ENCODE measurements at places on chromosomes 3 and 15. TPM values are rescaled to one million over a fixed set of nuclear protein-coding genes. Genes with fewer than 3 reads are reported as not detected.

DNA sequence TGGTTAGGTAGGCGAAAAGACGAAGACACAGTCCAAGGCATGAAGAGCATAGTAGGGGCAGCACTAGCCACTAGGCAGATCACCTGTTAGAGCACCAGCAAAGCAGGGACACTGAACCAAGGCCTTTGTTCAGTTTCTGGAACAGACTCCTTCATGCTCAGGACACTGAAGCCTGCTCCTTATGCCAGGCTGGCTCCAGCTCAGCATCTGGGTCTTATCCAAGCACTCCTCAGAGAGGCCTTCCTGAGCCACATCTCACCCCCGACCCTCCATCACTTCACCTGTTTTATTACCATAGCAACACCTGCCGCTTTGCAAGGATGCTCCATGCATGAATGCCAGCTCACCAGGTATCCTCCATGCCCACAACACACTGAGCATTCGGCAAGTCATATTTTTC is 206.3 kb upstream of the CHRNA7 start:
- no peak for DNase-seq
- H3K36me3 ChIP-seq, result no peaks in the 10 kb centered on the region
- H3K27me3 ChIP-seq, result no peaks in the 10 kb centered on the region
- H3K4me1 ChIP-seq, result no peaks in the 10 kb centered on the region

- DNase-seq, result no peak
- H3K27me3 ChIP-seq, result no peaks in the 10 kb centered on the region
- H3K27ac ChIP-seq, result no peak overlapping the region
- H3K4me3 ChIP-seq, result no peak overlapping the region
These were observed 11.6 kb upstream of the CLDN18 start for GRCh38 chr3:137998121-137999042.

GRCh38 chr3:144458283-144458682 is 486.7 kb downstream of the DIPK2A start:
- H3K36me3 ChIP-seq, result no peaks in the 10 kb centered on the region
- no peak overlapping the region for H3K4me3 ChIP-seq
- no peak overlapping the region for H3K27ac ChIP-seq
- H3K27me3 ChIP-seq, result no peaks in the 10 kb centered on the region
- no peak for DNase-seq

DNA sequence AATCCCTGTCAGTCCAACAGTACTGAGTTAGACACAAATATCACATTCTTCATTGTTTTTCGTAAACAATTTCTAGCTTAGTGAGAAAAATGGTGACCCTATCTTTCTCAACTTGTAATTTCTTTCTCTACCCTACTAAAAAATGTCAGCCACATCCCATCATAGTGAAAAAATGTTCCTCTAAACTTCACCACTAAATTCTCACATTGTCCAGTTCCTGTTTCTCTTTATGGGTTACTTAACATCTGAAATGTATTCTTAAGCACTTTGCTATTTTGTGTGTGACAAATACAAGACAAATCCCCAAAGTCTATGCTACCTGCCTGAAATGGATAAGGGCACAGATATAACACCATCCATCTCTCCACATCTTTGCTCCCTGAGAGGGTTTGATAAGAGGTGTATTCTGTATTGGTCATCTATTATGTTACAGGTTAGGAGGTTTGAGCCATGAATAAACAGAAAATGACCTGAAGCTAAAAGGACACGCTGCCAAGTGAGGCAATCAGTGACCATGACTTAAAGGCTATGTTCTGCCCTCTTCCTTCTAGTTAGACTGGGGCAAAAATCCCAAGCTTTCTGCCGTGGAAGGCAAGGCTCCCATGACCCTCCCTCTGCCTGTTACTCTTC is 118.2 kb downstream of the GADL1 start:
- no peak for DNase-seq
- H3K4me3 ChIP-seq, result no peak overlapping the region
- H3K36me3 ChIP-seq, result no peaks in the 10 kb centered on the region
- no peak overlapping the region for H3K27ac ChIP-seq
- H3K4me1 ChIP-seq, result no peaks in the 10 kb centered on the region

- DNase-seq, result peak; percentile 99
- peak within 1 kb of the TSS; percentile 100 for H3K4me3 ChIP-seq
- peaks cover 26% of the 10 kb centered on the region for H3K36me3 ChIP-seq
- H3K4me1 ChIP-seq, result peaks cover 11% of the 10 kb centered on the region
- H3K27me3 ChIP-seq, result no peaks in the 10 kb centered on the region
These were observed at the start of gene ZBTB11 for GRCh38 chr3:101676765-101677435. Gene ZBTB11, minus strand, starts transcription at chr3:101677132. Its CDS starts 218 bp downstream, at chr3:101676914.

GRCh38 chr3:133459400-133459799 is 59.5 kb downstream of the BFSP2 start:
- H3K27me3 ChIP-seq, result no peaks in the 10 kb centered on the region
- H3K27ac ChIP-seq, result no peak overlapping the region
- H3K4me1 ChIP-seq, result no peaks in the 10 kb centered on the region

GRCh38 chr3:63961891-63962290 is 49.7 kb upstream of the SCAANT1 start:
- H3K36me3 ChIP-seq, result no peaks in the 10 kb centered on the region
- no peak overlapping the region for H3K4me3 ChIP-seq
- H3K27me3 ChIP-seq, result no peaks in the 10 kb centered on the region
- H3K27ac ChIP-seq, result no peak overlapping the region

- H3K36me3 ChIP-seq, result no peaks in the 10 kb centered on the region
- no peak overlapping the region for H3K4me3 ChIP-seq
- H3K27me3 ChIP-seq, result no peaks in the 10 kb centered on the region
- no peak for DNase-seq
- H3K4me1 ChIP-seq, result peaks cover 15% of the 10 kb centered on the region
- no peak overlapping the region for H3K27ac ChIP-seq
These were observed 6.7 kb downstream of the CA12 start for GRCh38 chr15:63374686-63375520.

GRCh38 chr15:52559022-52559421 is 9.8 kb downstream of the ARPP19 start:
- H3K4me3 ChIP-seq, result no peak overlapping the region
- H3K27me3 ChIP-seq, result no peaks in the 10 kb centered on the region
- no peak overlapping the region for H3K27ac ChIP-seq

GRCh38 chr15:41996376-41996775 is 24.0 kb upstream of the EHD4 start:
- DNase-seq, result no peak
- no peaks in the 10 kb centered on the region for H3K36me3 ChIP-seq
- H3K27ac ChIP-seq, result no peak overlapping the region
- no peaks in the 10 kb centered on the region for H3K4me1 ChIP-seq

GRCh38 chr15:62875626-62876021 is 166.9 kb upstream of the TPM1 start:
- H3K36me3 ChIP-seq, result no peaks in the 10 kb centered on the region
- no peaks in the 10 kb centered on the region for H3K27me3 ChIP-seq
- no peak for DNase-seq
- no peak overlapping the region for H3K4me3 ChIP-seq
- no peak overlapping the region for H3K27ac ChIP-seq

DNA sequence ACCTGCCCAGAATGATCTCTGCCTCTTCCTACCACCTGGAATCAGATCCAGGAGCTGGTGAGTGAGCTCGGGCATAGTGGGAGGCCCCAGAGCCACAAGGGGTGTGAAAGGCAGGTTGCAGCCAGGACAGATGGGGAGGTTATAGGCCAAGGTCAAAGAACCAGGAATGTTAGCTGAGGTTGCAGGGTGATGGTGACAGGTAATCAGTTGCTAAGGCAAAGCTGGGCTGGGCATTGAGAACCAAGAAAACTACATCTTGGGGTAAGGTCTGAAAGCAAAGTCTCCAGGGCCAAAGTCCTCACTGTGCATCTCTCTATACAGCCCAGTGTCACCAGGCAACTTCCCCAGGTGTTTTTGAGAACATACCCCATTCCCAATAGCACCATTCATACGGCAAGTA is 38.4 kb upstream of the SLC6A11 start:
- no peaks in the 10 kb centered on the region for H3K36me3 ChIP-seq
- no peak overlapping the region for H3K4me3 ChIP-seq
- no peaks in the 10 kb centered on the region for H3K27me3 ChIP-seq
- no peak for DNase-seq
- no peaks in the 10 kb centered on the region for H3K4me1 ChIP-seq

DNA sequence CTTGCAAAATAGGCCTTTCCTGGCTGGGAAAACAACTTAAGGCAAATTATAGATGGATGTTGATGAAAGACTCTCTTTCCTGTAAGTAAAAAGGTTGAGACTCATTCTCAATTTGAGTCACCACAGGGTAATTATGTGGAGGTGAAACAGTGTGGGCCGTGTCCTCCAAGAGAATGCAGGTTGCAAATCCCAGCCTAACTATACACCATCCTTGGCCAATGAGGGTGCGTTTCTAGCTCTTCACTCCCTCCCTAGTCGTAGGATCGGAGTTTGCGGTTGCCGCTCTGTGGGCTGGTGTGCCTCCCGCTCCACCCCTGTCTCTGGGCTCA is 259.9 kb downstream of the PLCL2 start:
- DNase-seq, result no peak
- H3K36me3 ChIP-seq, result no peaks in the 10 kb centered on the region

DNA sequence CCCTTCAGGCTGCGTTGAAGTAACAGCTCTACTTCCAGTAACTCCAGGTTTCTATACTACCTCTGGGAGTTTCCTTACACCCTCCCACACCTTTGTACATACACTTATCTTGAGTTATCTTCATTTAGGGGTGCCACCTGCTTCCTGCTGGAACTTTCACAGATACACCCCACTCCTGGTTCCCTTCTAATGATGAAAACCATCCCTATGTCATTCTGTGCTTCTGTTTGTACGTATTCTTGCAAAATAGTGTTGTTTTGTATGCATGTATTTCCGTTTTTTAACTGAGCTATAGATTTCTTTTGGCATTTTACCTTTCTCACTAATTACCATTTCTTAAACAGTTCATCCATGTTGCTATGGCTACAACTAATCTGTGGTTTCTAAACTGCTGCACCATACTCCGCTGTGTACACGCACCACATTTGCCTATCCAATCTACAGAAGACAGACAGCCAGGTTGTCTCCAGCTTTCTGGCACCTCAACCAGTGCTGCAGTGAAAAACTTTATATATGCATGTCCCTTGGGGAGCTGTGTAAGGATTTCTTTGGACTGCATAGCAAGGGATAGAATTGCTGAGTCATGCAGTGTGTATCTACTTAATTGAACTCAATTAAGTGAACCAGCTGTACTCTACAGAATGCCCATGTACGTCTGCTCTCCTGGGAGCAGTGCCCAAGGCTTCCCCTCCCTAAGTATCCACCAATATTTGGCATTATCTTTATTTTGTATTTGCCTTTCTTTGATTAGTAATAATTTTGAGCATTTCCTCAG is 61.4 kb upstream of the ST8SIA2 start:
- H3K27me3 ChIP-seq, result no peaks in the 10 kb centered on the region
- no peaks in the 10 kb centered on the region for H3K4me1 ChIP-seq
- no peak overlapping the region for H3K4me3 ChIP-seq
- no peaks in the 10 kb centered on the region for H3K36me3 ChIP-seq

DNA sequence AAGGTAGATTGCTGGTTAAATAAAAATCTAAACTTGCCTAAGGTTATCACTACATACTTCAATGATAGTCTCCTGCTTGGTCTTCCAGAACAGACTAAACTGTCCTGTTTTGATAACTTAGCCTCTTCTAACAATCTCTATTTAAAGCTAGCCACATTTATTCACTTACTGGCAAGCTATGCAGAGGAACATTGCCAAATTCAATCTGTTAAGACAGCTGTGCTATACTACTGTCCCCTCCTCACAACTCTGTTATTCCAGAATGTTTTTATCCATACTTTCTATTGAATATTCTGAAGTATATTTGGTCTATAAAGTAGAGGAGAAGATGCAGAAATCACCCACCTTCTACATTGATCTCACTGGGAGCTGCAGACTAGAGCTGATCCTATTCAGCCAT is 594.0 kb upstream of the CCDC54 start:
- H3K36me3 ChIP-seq, result no peaks in the 10 kb centered on the region
- no peaks in the 10 kb centered on the region for H3K27me3 ChIP-seq
- no peaks in the 10 kb centered on the region for H3K4me1 ChIP-seq
- DNase-seq, result no peak
- no peak overlapping the region for H3K4me3 ChIP-seq

GRCh38 chr15:32951736-32952464 is 234.1 kb downstream of the GREM1 start:
- H3K36me3 ChIP-seq, result no peaks in the 10 kb centered on the region
- no peak overlapping the region for H3K27ac ChIP-seq
- no peak for DNase-seq

DNA sequence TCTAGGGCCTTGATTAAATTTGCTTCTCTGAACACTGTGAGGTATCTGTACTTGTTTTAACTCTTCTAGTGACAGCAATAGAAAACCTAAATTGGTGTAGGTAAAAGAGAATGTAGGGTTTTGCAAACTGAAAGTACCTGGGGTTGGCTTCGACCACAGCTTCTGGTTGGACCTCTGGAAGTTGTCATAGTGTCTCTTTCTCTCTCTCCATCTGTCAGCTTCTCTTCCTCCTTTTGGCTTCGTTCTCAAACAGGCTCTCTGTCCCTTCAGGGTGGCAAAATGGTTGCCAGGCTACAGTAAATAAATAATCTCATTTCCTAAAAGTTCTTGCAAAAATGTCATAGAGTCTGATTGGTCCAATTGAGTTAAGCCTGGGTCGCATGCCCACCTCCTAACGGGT is 149.3 kb upstream of the CTDSPL start:
- H3K36me3 ChIP-seq, result no peaks in the 10 kb centered on the region
- no peak overlapping the region for H3K27ac ChIP-seq
- H3K4me3 ChIP-seq, result no peak overlapping the region
- no peaks in the 10 kb centered on the region for H3K4me1 ChIP-seq
- DNase-seq, result no peak
- no peaks in the 10 kb centered on the region for H3K27me3 ChIP-seq

DNA sequence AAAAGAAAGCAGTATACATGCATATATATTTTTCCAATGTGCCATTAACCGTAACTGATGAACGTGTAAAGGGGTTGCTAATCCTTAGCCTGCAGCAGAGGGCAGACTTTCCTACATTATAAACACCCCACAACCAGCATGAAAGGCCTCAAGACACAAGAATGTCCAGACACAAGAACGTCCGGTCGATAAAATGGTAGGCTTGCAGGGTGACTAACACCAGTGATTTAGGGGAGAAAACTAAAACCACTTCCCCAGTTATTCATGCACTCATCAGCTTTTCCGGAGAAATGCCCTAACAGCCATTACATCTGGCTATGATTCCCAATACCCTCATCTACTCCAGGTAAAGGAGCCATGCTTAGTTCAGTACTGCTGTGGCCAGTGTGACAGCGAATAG is 57.4 kb downstream of the LRTM1 start:
- no peak overlapping the region for H3K27ac ChIP-seq
- peak; percentile 14 for DNase-seq
- peaks cover 2% of the 10 kb centered on the region for H3K27me3 ChIP-seq
- H3K36me3 ChIP-seq, result no peaks in the 10 kb centered on the region
- no peaks in the 10 kb centered on the region for H3K4me1 ChIP-seq
- H3K4me3 ChIP-seq, result no peak overlapping the region

GRCh38 chr3:128996200-128996599 is 2.3 kb upstream of the CFAP92 start:
- H3K27ac ChIP-seq, result no peak overlapping the region
- DNase-seq, result no peak
- no peaks in the 10 kb centered on the region for H3K36me3 ChIP-seq
- H3K4me3 ChIP-seq, result no peak overlapping the region

PRRT3 gene
- polyA plus RNA-seq, result 1.8 TPM

SCAP gene
- 64.4 TPM for polyA plus RNA-seq

ATP2C1 gene
- polyA plus RNA-seq, result 66.5 TPM

PPP1R14D gene
- polyA plus RNA-seq, result 14.0 TPM

UBE2E2 gene
- 15.4 TPM for polyA plus RNA-seq

STAC gene
- polyA plus RNA-seq, result 1.8 TPM
